Gastroesophageal sphincter (tissue), 4 donors: ENCODE measurements at places on chromosomes 6 and 20. TPM values are rescaled to one million over a fixed set of nuclear protein-coding genes. Genes with fewer than 3 reads are reported as not detected.

DNA sequence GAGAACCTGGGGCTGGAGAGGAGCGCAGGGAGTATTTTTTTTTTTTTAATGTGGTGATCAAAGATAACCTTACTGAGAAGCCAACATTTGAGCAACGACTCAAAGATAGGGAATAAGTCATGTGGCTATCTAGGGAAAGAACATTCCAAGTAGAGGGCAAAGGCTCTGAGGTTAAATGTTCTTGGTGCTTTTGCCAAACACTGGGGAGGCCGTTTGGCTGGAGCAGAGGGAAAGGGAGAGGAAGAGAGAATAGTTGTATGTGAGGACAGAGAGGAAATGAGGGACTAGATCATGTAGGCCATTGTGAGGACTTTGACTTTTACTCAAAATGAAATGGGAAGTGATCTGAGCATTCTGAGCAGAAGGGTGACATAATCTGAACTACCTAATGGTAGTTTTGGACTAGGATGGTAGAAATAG lies 27.8 kb downstream of the ACSS2 start:
- ATAC-seq = no peak

DNA sequence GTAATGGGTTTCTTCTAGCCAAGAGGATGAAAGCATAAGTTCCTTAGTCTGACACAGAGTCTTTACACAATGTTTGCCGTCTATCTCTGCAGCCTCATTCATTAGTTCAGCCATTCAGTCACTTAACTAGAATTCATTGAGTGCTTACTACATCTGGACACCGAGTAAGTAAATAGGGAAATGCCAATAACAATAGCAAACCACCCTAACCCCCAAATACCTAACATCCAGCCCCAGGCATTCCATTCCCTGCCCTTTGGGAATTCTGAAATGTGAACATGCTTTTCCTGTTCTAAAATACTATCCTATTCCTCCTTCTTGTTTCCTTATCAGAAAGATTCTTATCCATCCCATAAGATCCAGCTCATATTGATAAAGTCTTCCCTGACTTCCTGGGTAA lies 277.6 kb upstream of the RNF217 start:
- no peak for ATAC-seq

GRCh38 chr6:48249071-48249470 lies 138.1 kb upstream of the PTCHD4 start:
- ATAC-seq = no peak

GRCh38 chr6:2816158-2816557 lies 25.5 kb downstream of the SERPINB1 start:
- no peak for ATAC-seq

DNA sequence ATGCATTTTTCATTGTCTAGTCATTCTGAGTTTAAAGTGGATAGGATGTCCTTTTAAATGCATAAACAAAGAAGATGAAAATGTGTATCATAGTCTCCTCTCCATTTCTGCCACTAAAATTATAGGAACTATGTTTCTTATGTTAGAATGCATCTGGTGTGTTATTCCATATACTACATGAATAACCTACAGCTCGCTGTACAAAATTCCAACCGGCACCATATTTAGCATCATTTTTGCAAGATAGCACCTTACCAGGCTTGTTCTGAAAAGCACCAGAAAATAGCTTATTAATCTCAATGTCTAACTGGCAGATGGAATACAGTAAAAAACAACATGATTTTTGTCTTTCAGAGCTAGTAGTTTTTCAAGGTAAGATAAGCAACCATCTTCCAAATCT lies 241.5 kb downstream of the SLC35F1 start:
- ATAC-seq = no peak

- ATAC-seq = no peak
Measured at GRCh38 chr6:55082021-55082420, 92.3 kb upstream of the HCRTR2 start.

CST2 gene
- 0.87 TPM for total RNA-seq

SEL1L2 gene
- total RNA-seq = not detected

- ATAC-seq = no peak
Measured at GRCh38 chr6:115617031-115617430, 443.7 kb downstream of the FRK start.

GRCh38 chr20:34922654-34923381 lies 32.8 kb downstream of the GSS start:
- peak; percentile 92 for ATAC-seq

WFDC10A gene
- not detected for total RNA-seq

GRCh38 chr6:24777227-24777626 lies 2.5 kb downstream of the GMNN start:
- ATAC-seq = no peak

GRCh38 chr20:24659835-24660234 lies 190.4 kb downstream of the SYNDIG1 start:
- no peak for ATAC-seq

- ATAC-seq = no peak
Measured at GRCh38 chr20:44460795-44461141, 14.9 kb upstream of the TTPAL start.

DNA sequence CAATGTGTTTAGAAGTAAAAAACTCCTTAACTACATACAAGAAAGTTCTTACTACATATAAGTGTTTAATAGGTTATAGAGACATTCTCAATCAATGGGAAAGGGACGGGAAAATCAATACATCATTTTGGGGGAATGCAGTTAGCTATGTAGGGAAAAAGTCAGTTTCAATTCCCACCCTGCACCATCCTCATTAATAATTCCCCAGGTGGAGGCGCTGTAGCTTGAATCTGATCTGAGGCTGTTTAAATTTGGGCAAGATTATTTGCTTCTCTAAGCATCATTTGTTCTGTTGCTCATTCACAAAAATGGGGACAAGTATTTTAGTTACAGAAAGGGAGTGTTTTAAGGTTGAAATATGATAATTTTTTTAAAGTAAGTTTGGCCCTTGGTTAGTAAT lies 19.1 kb downstream of the OLIG3 start:
- ATAC-seq = no peak

DNA sequence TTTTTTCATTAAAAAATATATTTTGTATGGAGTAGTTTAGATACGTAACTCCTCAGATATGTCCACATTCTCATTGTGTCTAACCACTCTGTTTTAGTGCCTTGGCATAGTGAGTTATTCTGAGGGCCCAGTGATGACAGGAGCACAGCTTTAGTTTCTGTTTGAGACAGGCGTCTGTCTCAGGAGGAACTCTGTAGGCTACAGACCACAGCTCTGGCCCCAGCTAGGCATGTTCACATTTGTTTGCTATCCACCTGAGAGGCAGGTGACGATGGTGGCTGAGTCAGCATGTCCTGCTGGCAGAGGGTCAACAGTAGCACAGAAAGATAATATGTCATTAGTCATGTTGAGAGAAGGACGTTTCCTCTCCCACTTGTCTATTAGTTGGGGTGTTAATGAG lies 16.3 kb downstream of the LRRC1 start:
- no peak for ATAC-seq

GRCh38 chr20:21503345-21503744 lies 10.5 kb downstream of the NKX2-2 start:
- ATAC-seq = no peak

DNA sequence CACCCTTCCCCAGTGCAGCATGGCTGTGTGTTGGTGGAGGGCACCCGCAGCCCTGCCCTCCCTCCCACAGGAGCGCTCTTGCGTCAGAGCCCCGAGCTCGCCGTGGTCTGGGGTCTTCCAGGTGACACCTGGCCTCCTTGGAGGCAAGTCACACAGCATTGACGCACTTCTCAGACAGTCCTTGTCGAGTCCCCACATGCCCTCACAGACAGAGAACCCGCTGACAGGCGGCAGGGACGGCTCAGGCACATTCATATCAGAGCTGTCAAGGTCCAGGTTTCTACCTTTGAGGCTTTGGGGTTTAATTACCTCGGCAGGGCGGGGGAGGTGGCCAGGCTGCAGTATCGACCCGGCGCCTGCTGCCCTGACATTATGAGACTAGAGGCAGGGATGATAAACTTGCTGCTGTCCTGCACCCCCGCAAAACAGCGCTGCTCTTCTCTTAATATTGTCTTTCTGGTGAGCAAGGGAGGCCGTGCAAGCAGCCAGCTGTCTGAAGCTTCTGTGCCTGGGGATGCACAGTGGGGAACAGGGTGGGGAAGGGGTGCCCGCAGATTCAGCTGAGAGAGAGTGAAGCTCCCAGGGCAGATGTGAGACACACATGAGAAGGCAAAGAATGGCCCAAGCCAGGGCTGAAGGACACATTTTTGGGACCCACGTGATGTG lies 4.7 kb downstream of the NPEPL1 start:
- ATAC-seq = no peak

GRCh38 chr20:51492167-51493092 lies 50.1 kb downstream of the NFATC2 start:
- peak; percentile 46 for ATAC-seq

- no peak for ATAC-seq
Measured at GRCh38 chr6:1391800-1392309, 2.5 kb downstream of the FOXF2 start.

CYP24A1 gene
- not detected for total RNA-seq

DNA sequence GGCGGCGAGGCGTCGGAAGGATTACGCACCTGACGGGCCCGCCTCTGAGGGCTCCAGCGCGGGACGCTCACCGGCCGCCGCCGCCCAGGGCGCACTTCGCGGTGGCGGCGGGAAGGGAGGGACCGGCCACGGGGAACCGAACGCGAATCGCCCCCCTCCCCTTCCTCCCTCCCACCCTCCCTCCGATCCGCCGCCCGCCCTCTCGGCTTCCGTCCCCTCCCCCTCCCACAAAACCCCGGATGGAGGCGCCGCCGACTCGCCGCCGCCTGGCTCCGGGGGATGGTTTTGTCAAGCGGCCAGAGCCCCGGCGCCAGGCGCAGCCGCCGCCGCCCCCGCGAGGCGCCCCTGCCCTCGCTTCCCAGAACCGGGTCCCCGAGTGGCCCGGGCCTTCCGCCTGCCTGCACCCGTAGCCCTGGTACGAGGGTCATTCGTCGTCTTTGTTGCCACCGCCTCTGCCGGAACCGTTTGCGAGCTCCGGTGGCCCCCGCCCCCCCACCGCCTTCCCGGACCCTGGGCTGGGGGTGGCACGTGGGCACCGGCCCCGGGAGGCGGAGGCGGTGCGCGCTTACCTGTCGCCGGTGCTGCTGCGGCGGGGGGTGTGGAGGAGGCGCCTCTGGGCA lies 398 bp downstream of the ZBTB2 start:
- ATAC-seq = peak; percentile 26

DNA sequence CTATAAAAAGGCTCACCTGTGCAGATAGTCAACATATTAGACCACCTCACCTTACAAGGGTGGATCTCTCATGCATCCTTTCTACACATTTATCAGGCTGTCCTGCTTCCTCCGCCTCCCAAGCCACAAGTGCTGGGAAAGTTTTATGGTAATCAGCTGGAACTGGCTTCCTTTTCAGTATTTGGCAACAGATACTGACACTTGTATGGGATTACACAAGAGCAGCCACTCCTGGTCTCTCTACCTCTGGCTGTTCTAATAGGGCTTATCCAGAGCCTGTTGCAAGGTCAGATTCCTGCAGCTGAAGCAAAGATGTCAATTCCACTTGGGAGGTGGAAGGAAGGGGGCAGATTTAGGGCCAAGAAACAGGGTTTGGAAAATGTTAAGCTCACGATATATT lies 503 bp upstream of the GPLD1 start:
- no peak for ATAC-seq

GRCh38 chr20:49132995-49133478 lies 55.1 kb downstream of the STAU1 start:
- ATAC-seq = peak; percentile 72

BMP5 gene
- total RNA-seq = 0.62 TPM

GRCh38 chr6:18386298-18386976 lies 713 bp upstream of the RNF144B start:
- ATAC-seq = peak; percentile 45
